ENCODE measurements at places on chromosomes 4 and X.

GRCh38 chr4:88177983-88178625 is 19.7 kb upstream of the ABCG2 start:
- DNase-seq = peak; percentile 67

GRCh38 chrX:12881914-12882313 is 15.0 kb downstream of the TLR7 start:
- DNase-seq = no peak

DNA sequence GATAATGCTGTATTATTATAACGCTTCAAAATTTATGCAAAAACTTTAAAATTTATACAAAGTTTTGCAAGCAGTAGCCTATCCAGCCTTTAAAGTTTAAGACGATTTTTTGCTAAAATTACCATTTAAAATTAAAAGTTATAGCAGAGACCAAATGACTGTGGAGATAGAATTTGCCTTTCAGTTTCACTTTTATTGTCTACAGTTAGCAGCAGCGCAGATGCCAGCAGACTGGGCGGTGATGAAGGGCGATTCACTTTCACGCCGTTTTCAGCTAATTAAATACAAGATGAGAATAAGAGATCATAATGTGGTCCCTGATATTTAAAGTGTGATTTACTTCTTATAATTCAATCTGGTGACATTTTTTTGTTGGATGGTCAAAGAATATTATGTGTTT is 1381.5 kb upstream of the ADGRL3 start:
- DNase-seq = no peak

DNA sequence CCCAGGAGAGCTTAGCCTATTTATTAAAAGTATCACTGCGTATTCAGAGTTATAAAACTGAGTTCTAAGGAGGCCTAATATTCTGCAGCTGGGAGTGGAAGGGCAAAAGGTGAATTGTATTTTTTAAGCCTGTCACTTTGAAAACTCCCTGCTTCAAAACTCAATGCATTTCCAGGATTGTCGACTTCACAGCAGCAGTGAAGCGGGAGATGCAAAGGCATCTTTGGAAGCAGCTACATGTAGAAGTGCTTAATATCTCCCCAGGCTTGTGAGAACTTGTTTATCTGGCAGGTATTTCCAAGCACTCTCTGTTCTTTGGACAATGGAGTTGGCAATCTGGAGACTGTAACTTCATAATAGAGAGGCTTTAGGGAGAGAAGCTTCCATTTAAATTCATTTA is 717.5 kb upstream of the SLIT2 start:
- no peak for DNase-seq

DNA sequence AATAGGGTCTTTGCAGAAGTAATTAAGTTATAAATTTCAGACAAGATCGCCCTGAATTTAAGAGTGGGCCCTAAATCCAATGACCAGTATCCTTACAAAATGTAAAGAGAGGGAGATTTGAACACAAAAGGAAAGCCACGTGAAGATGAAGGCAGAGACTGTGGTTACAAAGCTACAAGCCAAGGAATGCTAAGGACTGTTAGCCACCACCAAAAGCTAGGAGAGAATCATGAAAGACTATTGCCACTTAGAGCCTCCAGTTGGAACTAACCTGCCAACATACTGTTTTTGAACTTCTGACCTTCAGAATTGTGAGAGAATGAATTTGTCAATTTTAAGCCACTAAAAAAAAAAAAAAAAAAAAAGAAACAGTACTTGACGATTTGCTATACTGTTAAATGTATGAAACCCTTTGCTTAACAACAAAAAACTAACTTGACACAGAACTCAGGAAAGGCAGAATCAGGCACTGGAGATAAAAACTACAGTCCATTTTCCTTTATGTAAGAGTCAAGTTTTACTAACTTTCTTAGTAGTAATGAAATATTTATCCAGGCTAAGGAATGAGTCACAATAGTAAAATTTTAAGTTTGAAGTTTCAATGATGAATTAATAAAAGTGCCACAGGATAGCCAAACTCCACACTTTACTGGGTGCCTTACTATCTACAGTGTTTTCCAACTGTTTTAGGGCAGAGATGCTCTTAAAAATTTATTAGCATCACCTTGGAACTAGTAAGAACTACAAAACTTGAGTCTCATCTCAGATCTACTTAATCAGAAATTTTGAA is 25.1 kb downstream of the DHX15 start:
- DNase-seq = no peak

DNA sequence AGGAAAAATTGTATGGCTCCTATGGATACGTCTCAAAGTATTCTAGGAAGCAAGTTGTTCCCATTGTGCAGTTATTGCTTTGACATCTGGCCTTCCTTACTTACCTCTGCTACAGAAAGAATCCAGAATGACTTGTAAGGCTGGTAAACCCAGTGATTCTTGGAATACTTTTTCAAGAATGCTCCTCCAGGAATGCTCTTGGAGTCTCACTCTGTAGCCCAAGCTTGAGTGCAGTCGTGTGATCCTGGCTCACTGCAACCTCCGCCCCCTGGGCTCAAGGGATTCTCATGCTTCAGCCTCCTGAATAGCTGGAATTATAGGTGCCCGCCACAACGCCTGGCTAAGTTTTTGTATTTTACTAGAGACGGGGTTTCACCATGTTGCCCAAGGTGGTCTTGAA is 38.1 kb downstream of the GAB1 start:
- no peak for DNase-seq

DNA sequence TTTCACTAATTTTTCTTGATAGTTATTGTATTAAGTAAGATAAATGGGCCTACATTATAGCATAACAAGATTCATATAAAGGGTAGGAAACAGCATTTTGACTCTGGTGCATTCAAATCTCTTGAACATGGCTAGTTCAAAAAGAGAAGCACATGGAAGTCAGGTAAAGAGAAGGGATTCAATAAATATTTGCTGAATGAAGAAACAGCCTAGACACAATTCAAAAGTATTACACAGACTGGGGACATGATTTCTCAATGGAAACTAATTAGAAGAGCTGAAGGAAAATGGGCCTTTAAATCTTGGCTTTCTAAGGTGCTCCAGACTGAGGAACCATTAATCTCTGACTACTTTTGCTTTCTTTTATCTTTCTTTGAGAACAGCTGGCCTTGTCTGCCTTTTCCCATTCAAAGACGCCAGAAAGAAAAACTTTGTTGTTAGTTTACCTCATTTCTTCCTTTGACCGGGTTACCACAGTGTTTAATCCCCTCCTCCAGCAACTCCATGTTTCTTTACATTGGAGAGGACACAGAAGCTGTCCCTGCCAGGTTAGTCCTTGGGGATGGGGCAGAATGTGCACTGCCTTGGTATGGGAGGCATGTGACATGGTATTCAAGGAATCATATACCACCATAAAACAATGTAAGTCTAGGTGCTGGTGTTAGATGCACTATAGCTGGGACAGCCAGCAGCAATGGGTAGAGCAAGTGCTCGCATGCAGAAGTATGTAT is 264.2 kb downstream of the CAMK2D start:
- peak; percentile 30 for DNase-seq

DNA sequence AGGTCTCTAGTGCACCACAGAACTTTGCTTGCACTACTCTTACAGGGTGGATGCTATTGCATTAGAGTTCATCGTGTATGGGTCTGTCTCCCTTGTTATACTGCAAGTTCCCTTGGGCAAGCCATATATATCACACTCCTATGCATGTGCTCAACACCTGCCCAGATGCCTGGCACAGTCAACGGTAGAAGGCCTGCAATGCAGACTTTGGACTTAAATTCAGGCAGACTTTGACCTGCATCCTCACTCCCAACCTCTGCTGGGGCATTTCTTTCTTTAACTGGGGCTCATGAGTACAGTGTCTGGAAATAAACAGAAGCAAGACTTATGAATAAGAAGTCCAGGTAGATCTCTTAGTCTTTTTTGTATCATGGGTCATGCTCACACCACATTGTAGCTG is 148.2 kb downstream of the LDB2 start:
- DNase-seq = no peak

- DNase-seq = no peak
Observed at GRCh38 chr4:171621646-171622045, 191.6 kb upstream of the GALNTL6 start.

DNA sequence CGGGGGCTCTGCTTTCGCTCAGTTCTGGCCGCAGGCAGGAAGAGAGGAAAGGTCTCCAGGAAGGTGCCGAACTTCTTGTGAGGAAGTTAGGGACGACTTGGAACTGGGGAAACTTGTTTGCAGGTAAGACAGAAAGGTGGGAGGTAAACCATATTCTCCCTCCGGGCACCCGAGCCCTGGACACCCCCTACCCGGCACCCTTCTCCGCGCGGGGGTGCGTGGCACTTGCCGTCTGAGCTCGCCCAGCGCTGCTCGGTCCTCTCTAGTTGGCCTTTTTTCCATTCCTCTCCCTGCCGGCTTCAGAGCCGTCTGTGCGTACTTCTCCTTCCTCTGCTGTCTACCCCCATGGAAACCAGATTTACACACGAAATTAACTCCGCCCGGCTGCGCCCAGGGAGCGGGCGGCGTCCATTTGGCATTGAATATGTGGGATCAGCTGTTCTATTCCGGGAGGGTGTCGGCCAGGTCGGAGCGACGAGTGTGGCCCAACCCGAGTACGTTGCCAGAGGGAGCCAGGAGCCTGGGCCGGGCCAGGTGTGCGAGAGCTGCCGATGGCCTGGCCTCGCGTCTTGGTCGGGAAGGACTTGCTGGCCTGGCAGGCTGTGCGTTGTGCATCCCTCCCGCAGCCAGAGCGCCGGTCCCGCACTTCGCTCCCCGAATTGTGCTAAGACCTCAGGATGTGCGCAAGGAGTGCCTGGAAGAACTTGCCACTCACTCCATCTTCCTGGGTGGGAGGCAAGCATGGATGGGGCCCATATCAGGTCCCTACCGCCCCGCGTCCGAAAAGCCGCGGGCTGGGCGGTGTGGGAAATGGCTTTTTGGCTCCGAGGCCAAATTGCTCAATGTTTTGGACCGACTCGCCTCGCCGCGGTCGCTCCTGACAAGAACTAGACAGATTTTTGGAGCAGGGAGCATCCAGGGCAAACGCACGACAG is 1.7 kb downstream of the PDGFRA start:
- DNase-seq = peak; percentile 49

GRCh38 chr4:125187226-125188176 is 127.3 kb upstream of the FAT4 start:
- no peak for DNase-seq

DNA sequence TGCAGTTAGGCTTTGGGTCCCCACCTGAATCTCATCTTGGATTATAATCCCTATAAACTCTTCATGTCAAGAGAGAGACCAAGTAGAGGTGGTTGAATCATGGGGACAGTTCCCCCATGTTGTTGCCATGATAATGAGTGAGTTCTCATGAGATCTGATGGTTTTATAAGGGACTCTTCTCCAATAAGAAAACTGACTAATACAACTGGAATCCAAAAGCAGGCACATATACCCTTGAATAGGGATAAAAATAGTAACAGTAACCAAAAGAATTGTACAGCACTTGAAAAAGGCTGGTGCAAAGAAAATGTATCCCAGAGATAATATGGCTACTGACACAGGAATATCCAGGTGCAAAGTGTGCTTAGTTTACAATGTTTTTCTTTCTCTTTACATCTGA is 351.5 kb upstream of the MAD2L1 start:
- no peak for DNase-seq

DNA sequence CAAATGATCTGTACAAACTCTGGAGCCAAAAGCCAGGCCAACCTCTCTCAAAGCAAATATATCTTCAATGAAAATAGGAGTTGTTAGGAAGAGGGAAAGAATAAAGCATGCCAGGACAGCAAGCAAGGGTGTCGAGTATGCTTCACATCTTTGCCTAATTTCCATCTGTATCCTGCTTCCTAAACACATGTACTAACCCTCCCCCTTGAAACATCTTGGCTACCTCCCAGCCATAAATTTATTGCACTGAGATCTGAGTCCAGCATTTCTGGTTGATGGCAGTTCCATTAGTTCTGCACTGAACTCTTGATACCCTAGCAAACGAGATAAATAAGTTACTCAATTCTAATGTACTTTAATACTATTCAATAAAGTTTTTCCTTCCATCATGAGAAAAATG is 430.5 kb upstream of the TRAM1L1 start:
- no peak for DNase-seq

DNA sequence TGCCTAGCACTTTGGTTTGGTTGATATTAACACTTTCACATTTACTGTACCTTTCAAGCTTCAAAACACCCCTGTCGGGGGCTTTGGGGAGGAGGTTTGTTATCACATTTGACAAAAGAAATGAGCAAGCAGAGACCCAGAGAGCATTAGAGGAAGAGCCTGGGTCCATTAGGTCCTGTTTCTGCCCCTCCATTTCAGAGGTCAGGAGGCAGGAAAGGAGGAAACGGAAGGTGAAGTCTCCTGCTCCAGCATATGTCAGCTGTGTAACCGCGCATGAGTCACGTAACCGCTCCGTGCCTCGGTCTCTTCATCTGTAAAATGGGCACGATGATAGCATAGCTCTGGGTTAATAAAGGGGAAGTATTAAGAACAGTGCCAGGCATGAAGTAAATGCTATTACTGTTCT is 201.9 kb upstream of the BCOR start:
- DNase-seq = no peak

DNA sequence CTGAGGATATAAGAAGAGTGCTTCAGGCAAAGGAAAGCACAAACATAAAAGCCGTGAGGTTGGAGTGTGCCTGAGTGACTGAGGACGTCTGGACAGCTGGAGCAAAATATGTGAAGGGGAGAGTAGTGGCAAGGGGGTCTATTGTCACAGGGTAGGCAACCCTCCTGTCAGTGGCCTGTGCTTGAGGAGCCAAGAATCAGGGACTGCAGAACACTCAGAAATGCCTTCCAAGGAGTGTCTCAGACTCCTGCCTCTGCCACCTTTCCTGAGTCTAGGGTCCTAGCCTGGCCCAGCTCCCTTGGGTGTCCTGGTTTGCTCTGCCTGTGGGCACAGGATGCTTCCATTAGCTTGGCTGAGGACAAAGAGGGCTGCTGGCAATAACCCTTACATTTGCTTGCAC is 152.5 kb upstream of the PJA1 start:
- no peak for DNase-seq

DNA sequence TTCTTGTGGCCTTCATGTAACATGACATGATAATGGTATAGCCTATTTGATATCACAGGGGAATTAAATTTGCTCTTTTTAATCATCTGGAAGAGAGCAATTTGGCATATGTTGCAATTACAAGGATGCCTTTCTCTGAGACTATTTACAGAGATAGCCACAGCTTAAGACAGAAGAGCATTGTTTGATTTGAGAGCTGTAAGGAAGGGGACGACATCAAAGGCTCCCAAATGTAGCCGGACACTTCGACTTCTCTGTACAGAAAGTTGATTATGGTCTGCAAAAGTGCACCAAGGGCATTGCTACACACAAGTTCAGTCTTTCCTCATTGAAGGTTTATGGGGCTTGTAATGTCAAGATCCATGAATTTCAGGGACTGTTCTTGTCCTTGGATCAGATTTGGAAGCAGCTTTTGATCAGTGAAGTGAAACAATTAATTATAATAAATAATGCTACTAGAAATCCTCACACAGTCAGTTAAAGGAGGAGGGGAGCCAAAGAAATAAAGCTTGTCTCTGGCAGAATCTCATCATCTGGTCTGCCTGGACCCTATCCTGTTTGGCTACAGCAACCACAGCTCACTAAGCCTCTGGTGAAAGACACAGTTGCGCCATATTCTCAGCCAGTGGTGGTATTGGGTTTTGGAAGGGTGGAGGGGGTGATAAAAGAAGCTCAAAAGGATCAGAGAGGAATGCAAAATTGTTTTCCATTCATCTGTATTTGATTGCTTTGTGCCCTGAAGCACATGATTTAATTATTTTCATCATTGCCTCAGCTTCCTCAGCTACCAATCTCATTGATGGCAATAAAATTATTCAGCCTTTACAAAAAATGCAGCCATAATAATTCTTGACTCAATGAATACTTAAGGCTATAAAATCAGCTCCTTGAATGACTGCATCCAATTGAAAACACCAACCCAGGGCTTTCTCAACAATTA is 654.3 kb upstream of the LCORL start:
- no peak for DNase-seq

All from neural progenitor cell (in vitro differentiated cells).